ENCODE measurements at places on chromosomes 13 and 19.

GRCh38 chr13:94416454-94417080 is 62.9 kb downstream of the DCT start:
- no peak for ATAC-seq

DNA sequence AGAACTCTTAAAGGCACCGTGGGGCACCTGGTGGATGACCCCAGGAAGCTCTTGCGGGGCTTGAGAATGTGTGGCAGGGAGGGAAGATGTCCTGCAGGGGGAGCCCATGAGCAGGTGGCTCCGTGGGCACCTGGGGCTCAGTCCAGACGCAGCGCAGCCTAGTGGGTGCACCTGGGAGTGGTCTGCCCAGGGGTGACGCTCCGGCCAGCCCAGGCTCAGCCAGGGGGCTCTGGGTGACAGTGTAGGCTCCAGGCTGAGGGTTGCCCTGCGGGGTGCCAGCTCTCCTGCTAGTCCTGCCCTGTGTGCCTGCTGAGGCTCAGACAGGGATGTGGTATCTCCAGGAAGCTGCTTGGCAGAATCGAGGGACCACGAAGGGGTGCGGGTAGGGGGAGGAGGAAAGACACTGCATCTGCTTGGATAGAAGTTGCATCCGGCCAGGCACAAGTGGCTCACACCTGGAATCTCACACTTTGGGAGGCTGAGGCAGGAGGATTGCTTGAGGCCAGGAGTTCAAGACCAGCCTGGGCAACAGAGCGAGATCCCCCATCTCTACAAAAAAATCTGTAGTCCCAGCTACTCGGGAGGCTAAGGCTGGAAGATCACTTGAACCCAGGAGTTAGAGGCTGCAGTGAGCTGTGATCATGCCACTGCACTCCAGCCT is 15.0 kb upstream of the PGLS start:
- peak; percentile 72 for ATAC-seq

DNA sequence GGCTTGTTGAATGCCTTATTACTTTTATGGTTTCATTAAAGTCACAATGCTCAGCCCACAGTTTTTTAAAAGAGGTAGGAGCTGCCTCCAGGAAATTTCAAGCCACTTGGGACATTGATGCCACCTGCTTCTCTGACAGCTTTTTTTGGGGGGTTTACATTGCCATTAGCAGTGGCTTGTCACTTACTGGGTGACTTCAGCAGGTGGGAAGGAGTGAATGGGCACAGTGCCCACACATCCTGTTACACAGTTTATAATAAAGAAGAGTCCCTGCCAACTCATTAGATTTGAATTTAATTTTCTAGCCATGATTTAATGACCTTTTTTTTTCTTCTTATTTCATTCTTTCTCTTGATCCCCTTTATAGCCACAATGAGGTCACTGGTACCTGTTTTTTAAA is 61.0 kb downstream of the NHLRC3 start:
- ATAC-seq = no peak

DNA sequence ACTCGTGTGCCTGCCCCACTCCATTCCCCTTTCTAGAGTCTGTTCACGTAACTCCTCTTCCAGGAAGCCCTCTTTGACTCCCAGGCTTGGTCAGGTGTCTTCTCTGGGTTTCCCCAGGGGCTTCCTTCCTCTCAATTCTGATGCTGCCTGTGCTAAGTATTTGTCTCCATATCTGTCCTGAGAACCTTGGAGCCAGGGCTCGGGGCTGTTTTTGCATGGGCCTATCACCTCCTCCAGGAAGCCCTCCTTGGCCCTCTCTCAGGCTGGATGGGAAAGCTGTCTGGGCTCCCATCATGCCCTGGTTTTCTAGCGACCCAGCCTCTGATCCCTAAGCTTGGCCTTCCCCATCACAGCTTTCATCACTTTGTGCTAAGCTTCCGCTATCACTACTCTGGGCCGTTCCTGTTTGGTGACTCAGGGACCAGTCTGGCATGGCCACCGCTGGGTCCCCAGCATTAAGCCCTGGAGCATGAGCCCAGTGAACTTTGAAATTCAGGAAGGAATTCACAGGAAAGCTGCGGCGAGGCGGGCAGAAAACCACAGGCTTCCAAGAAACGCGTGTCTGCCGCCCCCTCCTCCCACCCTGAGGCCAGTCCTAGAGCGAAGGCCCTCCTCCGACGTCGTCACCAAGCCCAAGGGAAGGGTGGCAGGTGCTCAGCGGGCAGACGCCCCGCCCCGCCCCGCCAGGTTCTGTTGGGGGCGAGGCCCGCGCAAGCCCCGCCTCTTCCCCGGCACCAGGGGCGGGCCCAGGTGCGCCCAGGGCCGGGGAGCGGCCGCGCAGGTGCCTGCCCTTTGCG is 486 bp upstream of the SPINT2 start:
- peak; percentile 42 for ATAC-seq

- no peak for ATAC-seq
Measured at GRCh38 chr13:79401259-79402070, 4.6 kb downstream of the RBM26 start.

DNA sequence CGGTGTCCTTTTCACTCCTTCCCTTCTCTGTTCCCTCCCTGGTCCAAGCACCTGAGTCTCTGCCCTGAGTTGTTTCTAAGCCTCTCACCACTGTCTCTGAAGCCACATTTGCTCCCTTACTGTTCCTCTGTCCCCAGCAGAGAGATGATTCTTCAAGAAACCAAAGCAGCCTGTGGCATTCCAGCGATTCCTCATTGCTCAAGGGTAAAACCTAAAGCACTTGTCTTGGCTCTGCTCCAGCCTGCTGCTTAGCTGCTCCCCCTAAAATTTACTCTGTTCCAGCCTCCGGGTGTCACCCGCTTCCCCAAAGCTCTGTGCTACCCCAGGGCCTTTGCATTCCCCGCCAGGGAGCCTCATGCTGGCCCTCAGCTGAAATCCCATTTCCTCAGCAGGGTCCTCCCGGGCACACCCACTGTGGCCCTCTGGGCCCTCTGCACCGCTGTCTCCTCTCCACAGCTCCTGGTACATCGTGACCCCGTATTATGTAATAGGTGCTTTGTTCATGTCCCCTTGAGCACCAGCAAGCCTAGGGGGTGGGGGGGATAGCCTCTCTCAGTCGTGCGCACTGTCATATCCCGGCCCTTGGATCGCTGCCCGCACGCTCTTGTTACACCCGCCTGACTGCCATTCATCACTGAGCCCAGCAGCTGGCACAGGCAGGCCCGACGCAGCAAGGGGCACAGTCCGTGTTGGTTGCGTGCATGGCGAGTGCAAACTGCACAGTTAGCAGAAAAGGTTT is 15.8 kb downstream of the TECR start:
- ATAC-seq = peak; percentile 55

DNA sequence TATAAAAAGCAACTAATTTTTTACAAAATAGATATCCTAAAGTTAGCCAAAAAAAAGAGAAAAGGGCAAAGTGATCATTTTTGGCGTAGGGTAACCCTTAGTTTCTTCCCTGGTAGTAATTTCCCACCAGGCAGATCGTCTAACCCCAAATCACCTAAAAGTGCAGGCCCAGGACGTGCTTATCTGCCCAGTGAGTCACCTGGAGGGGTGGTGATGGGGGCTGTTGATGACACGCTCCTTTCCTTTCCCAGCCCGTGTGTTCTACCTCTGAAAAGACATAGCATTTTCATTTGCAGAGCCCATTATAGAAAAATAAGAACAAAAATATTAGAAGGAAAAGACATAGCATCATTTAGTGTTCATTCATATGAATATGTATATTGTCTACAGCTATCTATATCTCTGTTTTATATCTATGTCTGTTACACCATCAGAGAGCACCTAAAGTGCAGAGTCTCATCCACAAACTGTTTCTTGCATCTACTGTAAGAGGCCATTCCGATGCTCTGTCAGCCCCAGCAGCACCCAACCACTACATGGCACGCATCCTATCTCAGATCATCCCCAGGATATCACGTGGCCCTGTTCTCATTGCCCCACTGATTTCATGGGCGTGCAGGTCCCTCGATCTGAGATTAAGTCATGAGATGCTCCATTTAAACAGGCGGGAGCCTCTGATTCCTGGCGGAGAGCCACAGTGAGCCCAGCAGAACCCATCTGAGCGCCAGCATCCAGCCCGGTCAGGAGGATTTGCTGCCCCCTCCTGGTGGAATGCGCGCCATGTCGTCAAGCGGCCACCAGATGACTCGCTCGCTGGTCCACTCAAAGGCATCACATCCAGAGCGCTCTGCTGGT is 8.5 kb upstream of the LILRB3 start:
- ATAC-seq = peak; percentile 91

GRCh38 chr19:21269813-21270212 is 59.4 kb downstream of the ZNF708 start:
- ATAC-seq = no peak

DNA sequence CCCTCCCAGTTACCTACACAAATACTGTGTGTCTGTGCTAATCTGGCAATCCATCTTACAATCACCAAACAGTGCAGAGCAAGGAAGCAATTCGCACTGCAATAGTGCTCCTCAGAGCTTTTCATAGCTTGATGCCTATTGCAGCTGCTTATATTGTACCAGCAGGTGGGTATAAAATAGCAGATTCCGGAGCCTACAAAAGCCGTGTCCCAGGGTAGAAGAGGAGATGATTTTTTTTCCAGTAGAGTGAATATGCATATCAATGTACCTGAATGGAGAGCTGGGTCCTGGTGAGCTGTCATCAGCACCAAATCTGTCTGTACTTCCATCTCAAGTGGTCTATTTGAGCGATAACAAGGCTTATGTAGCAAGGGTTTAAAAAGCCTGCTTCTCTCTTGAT is 668.4 kb downstream of the DIAPH3 start:
- no peak for ATAC-seq

DNA sequence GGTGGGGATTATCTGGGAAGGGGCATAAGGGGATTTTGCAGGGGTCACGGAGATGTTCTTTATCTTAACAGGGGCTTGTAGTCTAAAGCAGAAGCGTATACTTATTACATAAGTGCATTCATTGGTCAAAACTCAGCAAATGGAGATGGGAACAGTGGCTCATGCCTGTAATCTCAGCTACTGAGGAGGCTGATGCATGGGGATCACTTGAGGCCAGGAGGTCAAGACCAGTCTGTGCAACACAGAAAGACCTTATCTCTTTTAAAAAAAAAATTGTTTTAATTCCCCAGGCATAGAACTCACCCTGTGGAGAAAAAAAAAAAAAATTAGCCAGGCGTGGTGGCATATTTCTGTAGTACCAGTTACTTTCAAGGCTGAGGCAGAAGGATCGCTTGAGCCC is 18.9 kb downstream of the FAM187B start:
- no peak for ATAC-seq

GRCh38 chr19:3178377-3178972 is at the start of gene S1PR4:
S1PR4 (plus strand) TSS chr19:3178769; CDS start chr19:3178793, 24 bp downstream.
- ATAC-seq = peak; percentile 39

GRCh38 chr13:45306966-45307365 is 34.0 kb downstream of the TPT1 start:
- ATAC-seq = no peak

DNA sequence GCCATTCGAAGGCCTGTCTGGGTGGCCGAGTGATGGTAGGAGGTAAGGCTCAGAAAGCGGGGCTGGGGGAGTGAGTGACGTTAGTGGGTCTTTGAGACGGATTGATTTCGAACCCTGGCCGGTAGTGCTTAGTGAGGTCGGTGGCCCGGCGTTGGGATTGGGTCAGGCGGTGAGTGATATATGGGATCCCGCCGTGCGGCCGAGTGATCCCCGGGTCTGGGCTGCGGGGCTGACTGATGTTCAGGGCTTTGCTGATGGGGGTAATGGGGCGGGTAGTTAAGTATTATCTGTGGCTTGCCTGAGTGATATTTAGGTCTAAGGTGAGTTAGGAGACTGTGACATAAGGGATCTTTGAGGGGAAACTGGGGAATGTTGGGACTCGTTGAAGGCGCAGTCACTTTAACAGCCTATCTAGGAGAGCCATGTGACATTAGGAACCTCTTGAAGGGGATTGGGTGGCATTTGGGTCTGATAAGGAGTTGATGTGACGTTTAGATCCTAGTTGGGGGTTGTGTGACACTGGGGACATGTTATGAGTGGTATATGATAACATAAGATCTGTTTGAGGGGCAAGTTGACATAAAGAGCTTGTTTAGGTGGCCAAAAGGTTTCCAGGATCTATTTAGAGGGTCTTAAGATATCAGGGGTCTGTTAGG is 543 bp downstream of the PSMC4 start:
- no peak for ATAC-seq

DNA sequence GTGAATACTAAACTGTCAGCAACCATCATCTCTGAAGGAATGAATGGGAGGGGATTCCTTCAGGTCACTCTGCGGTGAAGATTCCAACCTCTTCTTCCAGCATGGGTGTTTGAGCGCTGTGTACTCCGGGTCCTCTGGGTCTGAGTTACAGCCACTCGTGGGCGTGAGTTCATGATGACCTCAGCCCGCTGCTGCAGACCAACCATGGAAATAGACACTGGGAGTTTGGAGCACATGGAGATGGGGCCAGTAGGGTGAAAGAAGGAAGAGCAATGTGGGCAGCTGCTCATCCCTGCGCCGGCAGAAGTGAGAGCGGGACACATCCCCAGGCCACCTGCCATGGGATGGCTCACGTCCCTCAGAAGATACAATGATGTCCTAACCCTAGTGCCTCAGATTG is 16.8 kb upstream of the RAB20 start:
- no peak for ATAC-seq

- no peak for ATAC-seq
Measured at GRCh38 chr13:73421310-73421912, 362.6 kb downstream of the KLF5 start.

GRCh38 chr19:10305139-10305806 is 4.3 kb downstream of the ZGLP1 start:
- ATAC-seq = no peak

- ATAC-seq = no peak
Measured at GRCh38 chr19:18850471-18851375, 19.0 kb downstream of the UPF1 start.

- ATAC-seq = no peak
Measured at GRCh38 chr13:59663707-59664106, 500.0 kb downstream of the DIAPH3 start.
